Small intestine (tissue), 16 donors: ENCODE measurements at places on chromosomes 4 and X.
A peak's percentile ranks its signal among the peaks of the same experiment; 100 is the strongest.

DNA sequence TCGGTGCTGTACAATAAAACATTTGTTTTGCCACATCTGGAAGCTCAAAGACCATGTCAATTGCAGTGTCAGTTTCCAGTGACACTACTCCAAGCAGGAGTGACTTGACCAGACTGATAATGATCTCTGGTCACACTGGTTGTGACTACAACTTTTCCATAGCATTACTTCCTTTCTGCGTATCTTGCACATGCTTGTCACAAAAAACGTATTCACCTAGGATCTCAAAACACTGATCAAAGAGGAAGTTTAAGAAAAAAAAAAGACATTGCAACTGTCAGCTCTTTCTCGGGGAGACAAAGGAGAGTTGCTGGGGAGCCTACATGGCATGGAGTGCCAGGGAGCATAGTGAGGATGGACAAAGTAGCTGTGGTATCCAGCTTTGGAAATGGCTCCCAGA lies 60.6 kb downstream of the OPHN1 start:
- no peaks in the 10 kb centered on the region for H3K4me1 ChIP-seq
- no peaks in the 10 kb centered on the region for H3K36me3 ChIP-seq
- H3K27me3 ChIP-seq, result no peaks in the 10 kb centered on the region
- no peak overlapping the region for H3K4me3 ChIP-seq
- H3K27ac ChIP-seq, result no peak overlapping the region
- DNase-seq, result no peak

DNA sequence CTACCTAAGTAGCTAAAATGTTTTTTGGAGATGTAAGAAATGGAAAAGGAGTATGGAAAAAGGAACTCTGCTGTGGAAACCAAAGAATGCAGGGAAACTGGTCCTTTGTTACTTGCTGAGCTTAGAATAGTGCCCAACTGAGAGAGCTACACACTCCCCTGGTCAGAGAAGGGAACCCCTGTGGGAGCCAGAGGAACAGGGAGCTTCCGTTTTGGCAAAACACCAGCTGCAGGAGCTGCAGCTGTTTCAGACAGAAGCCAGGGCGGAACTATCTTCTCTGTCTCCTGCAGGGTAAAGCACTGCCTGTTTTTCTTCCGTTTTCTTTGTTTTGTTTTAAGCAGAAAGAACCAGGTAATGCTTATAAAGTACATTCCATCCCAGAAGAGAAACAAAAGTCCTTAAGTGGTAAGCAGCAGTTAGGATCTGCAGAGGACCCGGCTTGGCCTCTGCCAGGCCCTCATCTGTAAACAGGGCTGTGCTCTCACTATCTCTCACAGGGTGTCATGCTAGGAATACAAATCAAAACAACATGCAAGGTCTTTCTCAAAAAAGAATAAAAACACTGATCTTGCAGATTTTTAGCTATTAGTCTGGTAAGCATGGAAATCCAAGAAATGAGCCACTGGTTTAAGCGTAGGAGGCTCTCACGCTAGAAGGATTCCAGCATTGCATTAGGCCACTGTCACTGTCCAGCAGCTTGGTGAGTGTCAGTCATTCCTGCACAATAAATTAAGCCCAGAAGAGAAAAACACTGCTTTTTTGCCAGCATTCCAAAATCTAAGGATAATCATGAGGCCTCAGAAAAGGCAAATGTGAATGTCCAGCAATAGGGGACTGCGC lies 76.1 kb downstream of the CHST7 start:
- no peak overlapping the region for H3K27ac ChIP-seq
- no peaks in the 10 kb centered on the region for H3K36me3 ChIP-seq
- no peaks in the 10 kb centered on the region for H3K27me3 ChIP-seq
- H3K4me1 ChIP-seq, result no peaks in the 10 kb centered on the region
- H3K4me3 ChIP-seq, result no peak overlapping the region

GRCh38 chr4:183989931-183990330 lies 84.8 kb downstream of the STOX2 start:
- H3K27ac ChIP-seq, result no peak overlapping the region
- no peak overlapping the region for H3K4me3 ChIP-seq
- H3K27me3 ChIP-seq, result no peaks in the 10 kb centered on the region
- H3K36me3 ChIP-seq, result no peaks in the 10 kb centered on the region
- no peaks in the 10 kb centered on the region for H3K4me1 ChIP-seq

DNA sequence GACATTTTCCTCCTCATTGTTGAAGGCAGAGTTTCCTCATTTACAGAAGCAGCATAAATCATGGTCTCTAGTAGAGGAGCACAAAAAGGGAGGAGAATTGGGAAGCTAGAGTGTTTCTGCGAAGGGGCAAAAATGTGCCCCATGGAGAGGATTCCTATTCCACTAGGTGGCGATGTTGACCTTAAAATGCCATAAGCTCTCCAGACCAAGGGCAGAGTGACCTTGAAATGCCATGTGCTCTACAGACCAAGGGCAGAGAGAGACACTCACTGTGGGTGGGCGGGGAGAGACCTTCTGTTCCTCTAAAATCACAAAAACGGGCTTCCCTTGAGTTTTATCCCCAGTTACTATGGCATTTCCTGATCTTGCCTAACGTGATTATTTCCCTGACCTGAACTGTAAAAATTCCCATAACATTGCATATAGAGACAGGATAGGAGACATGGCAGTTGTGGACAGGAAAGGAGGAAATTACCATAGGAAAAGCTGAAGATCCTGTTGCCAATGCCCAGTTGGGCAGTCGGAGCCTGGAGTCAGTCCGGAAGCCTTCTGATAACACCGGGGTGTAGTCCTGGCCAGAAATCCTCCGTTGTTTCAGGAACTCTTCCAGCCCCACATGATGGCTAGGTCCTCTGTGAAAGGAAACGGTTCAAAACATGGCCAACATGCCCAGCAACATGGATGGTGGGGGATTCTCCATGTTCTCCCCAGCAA lies 567.7 kb downstream of the MAGEB5 start:
- no peak overlapping the region for H3K27ac ChIP-seq
- H3K4me1 ChIP-seq, result no peaks in the 10 kb centered on the region
- no peak overlapping the region for H3K4me3 ChIP-seq
- peak; percentile 5 for DNase-seq
- H3K36me3 ChIP-seq, result no peaks in the 10 kb centered on the region

DNA sequence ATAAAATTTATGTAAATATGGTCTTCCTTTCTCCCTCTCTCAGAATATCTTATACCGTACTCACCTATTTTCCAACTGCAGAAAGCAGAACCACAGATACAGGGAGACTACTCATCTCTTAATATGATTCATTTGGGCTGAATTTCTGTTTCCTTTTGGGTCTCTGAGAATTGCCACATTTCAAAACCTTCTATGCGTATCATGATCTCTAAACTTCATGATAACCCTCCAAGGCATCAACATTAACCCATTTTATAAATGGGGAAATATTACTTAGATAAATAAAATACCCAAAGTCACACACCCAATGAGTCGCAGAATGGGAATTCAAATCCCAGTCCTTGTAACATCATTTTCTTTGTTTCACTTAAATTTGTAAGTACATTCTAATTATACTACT lies 16.6 kb upstream of the PRDM8 start:
- H3K4me3 ChIP-seq, result no peak overlapping the region
- DNase-seq, result no peak
- H3K27ac ChIP-seq, result no peak overlapping the region
- no peaks in the 10 kb centered on the region for H3K36me3 ChIP-seq
- H3K4me1 ChIP-seq, result no peaks in the 10 kb centered on the region
- peaks cover 48% of the 10 kb centered on the region for H3K27me3 ChIP-seq
